ENCODE measurements at places on chromosomes 7 and 10.

DNA sequence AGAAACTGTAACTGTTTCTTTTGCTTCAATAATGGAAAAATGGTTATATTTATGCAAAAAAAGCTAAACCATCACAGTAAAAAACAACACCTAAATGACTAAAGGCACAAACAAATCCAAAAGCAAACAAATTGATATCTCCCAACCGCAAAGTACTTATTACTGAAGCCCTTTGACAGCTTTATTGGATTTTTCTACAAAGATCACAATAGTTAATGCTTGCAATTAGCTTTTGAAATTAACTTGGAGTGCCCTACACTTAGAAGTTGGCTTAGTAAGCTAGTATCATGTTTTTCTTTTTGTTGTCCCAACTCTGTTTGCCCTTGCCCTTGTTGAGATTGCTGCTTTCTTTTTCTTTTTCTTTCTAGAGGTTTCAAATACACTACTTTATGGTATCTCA is 257.5 kb downstream of the INHBA start:
- DNase-seq, result no peak

DNA sequence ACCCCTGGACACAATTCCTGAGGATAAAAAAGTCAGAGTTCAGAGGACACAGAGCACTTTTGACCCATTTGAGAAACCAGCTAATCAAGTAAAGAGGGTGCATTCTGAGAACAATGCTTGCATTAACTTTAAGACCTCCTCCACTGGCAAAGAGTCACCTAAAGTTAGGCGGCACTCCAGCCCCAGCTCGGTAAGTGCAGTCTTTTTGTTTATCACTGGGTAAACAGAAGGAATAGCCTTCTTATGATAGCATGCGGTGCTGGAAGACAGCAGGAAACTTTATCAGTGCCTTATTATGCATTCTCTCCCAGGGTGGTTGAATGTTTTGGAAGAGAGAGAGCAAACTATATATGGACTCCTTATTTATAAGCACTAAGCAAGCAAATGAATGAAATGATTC is 130.5 kb downstream of the CDK14 start:
- DNase-seq, result no peak

DNA sequence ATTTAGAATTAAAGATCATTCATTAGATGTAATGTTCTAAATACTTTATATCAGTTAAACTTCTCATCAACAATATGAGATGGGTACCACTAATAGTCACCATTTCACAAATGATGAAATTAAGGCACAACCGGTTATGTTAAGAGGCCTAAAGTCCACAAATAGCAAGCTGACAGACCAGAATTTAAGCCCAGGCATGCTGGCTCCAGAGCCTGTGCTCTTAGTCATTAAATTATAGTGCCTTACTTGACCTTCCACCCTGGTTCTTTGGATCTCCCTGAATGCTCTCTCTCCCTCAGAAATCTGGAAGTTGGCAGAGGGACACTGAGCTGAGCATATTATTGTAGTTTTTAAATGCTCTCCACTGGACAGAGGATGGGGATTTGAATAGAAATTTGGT is 3.6 kb downstream of the LIPN start:
- no peak for DNase-seq

DNA sequence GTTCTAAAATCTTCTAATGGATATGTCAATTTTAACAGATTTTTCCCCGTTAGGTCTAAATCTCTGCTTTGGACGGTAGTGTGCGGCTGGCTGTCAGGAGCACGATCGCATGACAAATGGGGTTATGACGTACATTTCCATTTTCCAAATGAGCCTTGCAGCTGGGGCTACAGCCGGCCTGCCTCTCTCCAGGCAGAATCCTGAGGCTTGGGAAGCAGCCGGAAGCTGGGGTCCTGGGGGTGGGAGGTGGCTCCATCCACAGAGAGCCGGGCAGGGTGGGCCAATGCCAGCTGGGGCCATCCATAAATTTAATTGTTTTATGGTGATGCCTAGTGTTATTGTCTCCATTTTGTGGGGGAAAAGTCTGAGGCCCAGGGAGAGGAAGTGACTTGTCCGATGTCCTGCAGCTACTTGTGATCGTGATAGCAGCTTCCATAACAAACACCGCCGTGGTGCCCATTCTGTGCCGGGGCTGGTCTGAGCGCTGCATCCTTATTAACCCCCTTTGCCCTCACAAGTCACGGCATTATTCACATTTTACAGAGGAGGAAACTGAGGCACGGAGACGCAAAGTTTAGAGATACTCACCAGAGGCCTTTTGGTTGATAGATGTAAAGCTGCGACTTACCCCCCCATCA is 53.0 kb upstream of the EBF3 start:
- no peak for DNase-seq

- DNase-seq, result no peak
These were observed 254.5 kb upstream of the BMPER start for GRCh38 chr7:33650828-33651227.

DNA sequence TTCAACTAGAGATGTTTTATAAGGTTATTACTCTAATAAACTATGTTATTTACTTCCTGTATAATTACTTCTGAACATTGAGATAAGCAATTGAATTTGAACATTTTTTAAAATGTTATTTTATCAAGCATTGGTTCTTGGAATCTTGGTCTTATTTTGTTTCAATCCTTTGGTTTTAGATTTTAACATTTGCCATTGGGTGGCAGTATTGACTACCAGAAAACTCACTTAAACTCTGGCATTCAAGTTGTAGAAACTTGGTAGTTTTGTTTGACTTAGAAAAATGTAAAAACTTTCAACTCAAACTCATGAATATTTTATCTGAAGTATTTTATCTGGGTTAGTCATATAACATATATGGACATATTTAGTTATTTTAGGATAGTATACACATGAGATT is 48.1 kb downstream of the ATRNL1 start:
- DNase-seq, result no peak

GRCh38 chr7:131186816-131187215 is 140.9 kb upstream of the MKLN1 start:
- DNase-seq, result no peak

All from H54 (cell line).